ENCODE measurements at places on chromosomes 13 and 19. TPM values are rescaled to one million over a fixed set of nuclear protein-coding genes. Genes with fewer than 3 reads are reported as not detected.

- peak; percentile 34 for DNase-seq
Observed at GRCh38 chr13:107124129-107124718, 556.3 kb upstream of the ARGLU1 start.

- peak; percentile 13 for DNase-seq
Observed at GRCh38 chr13:19818223-19818842, 35.6 kb upstream of the PSPC1 start.

- no peak for DNase-seq
Observed at GRCh38 chr19:49514151-49514550, 1.7 kb downstream of the FCGRT start.

- DNase-seq: peak; percentile 92
Observed at GRCh38 chr13:24220086-24220703, 59.7 kb downstream of the SPATA13 start.

DNA sequence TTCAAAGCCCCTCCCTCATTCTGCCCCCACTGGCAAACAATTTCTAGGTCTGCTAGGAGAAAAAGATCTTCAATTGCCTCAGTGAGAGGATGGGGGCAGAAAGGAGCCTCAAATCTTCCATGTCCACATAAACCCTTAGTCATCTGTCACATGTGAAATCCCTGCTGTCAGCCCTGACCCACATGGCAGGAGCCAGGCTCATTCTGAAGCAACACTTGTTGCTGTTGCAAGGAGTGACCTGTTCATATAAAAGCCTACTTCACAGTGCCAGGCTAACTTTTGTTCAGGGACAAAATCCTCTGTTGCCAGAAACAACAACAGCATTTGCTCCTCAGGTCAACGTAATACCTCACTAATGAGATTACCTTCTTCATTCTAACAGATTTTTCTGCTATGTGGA is 70.5 kb downstream of the IRS2 start:
- DNase-seq: peak; percentile 42

- DNase-seq: peak; percentile 74
Observed at GRCh38 chr19:8611877-8612806, 1.6 kb upstream of the ADAMTS10 start.

DNA sequence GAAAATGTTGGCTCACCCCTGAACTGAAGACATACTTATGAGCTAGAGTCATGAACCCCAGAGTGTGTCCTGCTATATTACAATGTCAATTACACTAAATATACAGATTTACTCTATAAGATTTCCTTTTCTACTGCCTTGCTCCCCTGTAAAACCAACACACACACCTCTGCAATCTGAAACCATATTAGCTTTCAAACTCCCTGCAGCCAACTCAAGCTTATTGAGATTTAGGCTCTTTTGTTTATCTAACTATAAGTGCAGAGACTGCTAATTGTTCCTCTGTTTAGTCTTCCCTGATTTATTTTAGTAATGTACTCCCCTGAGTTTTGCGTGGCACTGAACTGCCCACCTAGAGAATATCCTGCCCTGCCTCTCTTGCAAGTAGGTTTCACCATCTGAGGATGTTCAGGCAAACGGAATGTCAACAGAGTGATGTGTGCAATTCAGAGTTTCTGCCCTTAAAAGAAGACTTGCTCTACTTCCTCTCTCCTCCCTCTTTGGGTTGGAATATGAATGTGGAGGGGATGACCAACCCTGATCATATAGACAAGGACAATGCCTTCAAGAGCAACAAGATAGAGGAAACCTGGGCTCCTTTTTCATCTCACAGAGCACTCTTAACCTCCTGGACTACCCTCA is 22.3 kb downstream of the FAM216B start:
- peak; percentile 53 for DNase-seq

The NALCN gene
- 3.6 TPM for total RNA-seq

All from GM23248 (cell line).